H1 (cell line): ENCODE measurements at places on chromosomes 2 and 18.

DNA sequence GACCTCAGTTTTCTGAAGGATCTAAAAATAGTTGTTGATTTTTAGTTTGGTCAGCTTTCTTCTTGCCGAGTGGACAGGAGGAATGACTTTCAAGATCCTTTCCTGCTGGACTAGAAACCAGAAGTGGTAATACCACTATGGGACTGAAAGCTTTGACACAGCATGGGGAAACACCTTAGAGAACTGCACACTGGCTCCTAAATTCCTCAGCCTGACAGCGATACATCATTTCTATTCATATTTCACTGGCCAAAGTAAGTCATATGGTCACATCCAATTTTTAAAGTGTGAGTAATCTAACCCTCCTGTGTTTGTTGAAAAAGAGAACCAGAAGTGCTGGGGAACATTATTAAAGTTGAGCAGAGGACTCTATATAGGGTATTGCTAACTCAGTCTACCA is 244.7 kb upstream of the MMADHC start:
- DNase-seq = no peak

DNA sequence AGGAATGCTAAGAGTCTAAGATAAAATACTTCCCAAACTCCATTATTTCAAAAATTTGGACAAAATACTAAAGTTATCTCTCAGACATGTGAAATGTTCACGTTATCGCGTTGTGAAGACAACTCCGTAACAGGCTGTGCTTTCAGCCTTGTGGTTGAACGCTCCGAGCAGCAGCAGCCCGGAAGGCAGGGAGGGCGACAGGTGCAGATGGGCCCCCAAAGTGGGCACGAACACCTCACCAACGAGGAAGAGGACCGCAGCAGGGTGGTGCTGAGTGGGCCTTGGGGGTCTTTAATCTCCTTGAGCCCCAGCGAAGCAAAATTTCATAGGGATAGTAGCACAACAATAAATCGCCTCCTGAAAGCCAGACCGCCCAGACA is 1.0 kb upstream of the FAM110C start:
- DNase-seq = no peak

- DNase-seq = no peak
These were observed 50.9 kb downstream of the ARHGEF4 start for GRCh38 chr2:130887643-130888042.

DNA sequence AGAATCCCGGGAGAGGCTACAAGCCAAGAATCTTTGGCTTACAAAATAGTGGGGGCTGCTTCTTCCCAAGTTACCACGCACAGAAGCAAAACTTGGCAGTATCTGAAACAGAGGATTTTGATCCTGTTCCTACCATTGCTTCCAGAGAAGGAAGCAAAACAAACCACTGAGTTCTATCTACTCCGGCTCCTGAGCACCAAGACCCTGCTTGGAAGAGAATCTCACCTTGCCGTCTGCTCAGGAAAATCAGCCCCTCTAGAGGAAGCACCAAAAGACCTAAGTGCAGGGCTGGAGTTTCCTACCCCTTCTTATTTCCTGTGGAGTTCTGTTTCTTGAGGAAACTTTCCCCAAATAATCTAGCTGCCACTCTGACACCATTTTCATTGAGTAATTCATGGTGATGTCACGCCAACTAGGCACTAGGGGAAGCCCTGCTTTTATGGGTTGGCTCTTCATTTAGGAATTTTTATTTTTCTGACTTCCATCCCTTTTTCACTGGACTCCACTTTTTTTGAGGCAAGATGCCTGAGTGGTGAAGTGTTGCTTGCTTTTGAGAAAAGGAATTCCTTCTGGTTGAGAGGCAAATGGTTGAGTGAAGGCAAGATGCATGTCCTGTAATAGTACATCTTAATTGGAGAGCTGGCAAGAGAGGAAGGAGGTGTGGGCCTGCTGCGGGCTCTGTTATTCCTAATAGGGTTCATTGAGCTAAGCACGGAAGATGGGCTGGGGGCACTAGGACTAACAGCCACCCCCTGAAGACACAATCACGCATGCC is 36.8 kb upstream of the EML4 start:
- no peak for DNase-seq

DNA sequence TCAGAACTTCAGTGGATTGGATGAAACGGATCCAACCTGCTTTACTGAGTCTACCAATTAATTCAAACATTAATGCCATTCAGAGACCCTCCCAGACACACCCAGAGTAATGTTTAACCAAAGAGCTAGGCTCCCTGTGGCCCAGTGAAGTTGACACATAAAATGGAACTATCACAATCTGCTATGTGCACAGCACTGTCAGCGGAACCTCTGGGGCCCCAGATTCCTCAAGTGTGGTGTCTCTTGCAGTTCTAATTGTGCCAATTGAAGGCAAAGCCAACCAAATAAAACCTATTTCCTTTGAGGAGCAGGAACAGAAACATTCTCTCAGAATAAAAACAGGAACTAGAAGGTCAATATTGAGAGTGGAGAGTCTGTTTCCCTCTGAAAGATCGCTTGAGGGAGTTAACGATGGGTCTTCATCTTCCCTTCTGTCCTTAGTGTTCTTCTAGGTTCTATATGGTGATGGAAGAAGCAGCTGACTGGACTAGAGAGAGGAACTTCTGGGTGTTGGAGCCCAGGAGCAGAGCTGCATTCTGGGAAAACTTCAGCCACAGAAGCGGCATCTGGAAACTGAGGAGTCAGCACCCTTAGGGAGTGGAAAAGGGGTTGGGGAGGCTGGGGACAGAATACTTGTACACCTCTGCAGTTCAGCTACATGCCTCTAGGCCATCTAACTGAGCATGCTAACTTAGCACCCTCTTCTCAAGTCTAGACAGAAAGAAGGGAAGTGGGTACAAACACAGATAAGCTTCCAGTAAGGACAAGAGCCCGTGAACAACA is 174.4 kb upstream of the FBXO11 start:
- no peak for DNase-seq

GRCh38 chr2:235314371-235314930 is 179.4 kb upstream of the AGAP1 start:
- no peak for DNase-seq

DNA sequence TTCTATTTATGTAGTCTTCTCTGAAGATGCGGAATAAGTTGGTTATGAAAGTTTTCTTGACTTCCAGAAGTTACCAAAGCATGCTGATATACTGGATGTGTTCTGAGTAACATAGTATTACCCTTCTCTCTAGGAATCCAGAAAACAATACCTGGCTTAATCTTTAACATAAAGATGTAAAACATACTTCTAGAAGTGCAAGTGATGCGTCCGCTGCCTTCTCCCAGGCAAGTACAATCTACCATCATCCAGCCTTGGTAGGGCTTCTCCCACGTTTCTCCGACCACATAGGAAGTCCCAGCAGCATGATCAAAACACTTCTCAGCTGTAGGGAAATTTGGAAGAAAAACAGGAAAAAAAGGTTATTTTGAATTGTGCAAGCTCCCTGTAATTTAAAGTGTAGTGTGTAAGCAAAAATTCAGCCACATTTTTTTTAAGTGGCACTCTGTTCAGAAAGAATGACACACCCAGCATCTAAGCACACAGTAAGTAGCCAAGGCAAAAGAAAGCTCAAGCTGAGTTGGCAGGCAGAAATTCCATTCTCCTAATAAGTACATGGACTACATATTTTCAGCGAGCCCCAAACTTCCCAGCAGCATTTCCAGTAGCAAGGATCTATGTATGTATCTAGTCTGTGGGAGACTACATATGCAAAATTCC is 5.2 kb downstream of the FN1 start:
- no peak for DNase-seq

DNA sequence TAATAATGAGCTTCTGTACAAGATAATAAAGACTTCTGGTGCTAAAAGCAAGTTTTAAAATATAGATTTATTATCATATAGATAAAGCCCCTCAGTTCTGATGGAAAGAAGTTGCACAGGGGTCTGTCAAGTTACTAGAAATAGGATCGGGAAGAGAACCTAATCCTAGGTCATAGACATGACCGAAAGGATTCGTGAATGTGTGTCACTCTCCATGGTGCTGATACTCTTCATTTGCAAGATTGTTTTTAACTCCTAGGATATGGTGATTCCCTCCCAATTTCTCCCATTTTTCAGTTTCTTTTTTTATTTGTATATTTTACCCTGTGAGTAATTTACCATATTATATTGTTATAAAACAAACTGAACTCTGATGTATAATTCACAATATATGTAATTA is 58.9 kb upstream of the CTNNA2 start:
- no peak for DNase-seq

GRCh38 chr2:15177103-15177502 is 384.0 kb downstream of the NBAS start:
- no peak for DNase-seq

- no peak for DNase-seq
These were observed 310.3 kb upstream of the CYP26B1 start for GRCh38 chr2:72457801-72458516.

DNA sequence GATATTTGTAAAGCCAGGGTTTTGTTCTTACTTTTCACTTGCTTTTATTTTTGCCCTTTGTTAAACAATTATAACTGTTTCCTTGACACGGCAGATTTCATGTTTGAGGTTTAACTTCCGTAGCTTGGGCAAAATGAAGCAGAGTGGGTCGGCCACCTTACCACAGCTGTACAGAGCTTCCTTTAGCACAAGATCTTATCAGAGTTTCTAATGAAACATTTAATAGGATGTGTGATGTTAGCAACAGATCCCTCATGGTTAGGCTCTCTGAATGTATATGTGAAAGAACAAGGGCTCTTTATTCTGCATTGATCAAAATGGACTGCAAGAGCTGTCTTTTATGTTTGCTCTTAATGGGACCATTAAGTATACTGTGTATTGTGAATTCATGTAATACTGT is 22.3 kb downstream of the RNF125 start:
- DNase-seq = no peak

- DNase-seq = no peak
These were observed 188.2 kb downstream of the BCL2 start for GRCh38 chr18:63131106-63131958.

- no peak for DNase-seq
These were observed 261.1 kb upstream of the TRIB2 start for GRCh38 chr2:12455661-12456060.

DNA sequence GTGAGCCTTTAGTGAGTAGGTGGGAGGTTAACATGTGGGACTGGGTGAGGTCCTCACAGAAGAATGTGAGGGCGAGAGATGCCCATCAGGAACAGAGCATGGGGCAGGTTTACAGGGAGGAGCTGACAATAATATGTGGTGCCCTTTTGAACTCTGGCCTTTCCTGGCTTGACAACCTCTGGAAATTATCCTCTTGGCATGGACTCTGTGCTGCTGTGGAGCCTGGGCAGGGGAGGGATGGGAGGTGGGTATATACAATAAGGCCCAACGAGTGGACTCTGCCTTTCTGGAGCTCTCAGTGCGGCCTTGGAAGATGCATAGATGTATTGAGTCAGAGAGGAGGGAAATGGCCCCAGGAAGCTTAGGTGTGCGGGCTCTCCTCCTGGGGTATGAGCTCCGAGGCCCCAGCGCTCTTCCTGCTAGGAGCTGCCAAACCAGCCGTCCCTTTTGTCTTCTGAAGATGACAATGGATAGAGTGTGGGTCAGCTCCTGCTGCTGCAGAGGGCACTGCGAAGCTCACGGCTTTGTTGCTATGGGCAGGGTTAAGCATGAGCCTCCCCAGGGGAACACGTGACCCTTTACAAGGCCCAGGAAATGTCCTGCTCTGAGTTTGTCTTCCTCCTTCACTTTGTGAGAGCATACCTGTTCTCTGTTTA is 8.7 kb upstream of the PSD4 start:
- DNase-seq = no peak

- no peak for DNase-seq
These were observed 121.3 kb upstream of the BOD1L2 start for GRCh38 chr18:57025540-57025939.
